ENCODE measurements at places on chromosomes 5 and 9.

DNA sequence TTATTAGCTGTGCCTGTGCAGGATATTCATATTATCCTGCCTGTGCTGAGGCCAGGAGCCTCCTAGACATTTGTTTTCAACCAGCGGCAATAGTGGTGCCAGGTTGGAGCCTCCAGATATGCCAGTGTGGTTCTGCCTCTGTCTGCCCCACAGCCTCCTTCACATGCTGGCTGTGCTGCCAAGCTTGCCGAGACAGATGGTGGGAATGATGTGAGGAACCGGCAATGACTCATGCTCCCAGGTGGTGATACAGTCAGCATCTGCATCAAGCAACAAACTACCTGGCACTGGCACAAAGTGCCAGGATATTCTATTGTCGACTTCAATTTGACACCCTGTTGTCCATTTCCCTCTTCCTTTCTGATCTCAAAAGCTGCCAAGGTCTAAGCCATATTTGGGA, 285.7 kb downstream of the CHSY3 start:
- DNase-seq, result no peak

- no peak for DNase-seq
Measured at GRCh38 chr9:81759680-81760215, 70.4 kb upstream of the TLE1 start.

DNA sequence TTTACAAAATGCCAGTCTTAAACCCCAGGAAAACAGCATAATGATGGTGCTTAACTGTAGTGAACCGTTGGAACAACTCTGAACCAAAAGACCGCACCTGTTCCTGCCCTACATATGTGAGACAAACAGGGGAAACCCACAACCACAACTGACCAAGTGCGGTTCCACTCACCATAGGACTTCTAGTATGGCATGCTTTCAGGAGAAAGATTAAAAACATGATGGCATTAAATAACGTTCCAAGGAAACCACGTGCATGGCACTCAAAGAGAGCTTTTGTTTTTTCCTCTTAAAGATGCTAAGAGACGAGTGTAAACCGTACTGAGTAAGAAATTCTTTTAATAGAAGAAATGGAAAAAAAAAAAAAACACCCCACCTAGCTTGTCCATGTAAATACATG, 119.8 kb downstream of the SSBP2 start:
- DNase-seq, result no peak

GRCh38 chr9:74942801-74943200, 9.9 kb downstream of the C9orf40 start:
- no peak for DNase-seq

DNA sequence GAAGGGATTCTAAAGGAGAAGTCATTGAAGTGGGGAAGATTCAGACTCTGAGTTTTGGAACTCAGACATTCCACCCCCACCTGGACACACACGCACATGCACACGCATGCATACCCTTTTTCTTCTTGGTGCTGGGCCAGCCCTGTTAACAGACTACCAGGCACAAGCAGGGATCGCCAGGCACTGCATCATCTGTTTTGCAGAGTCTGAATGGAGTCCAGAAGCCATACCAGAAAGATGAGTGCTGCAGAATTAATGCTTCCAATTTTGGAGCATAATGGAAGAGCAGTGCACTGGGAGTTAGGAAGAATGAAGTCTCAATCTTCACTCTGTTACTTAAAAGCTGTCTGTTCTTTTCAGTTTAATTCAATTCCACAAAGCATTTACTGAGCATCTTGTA, 95.5 kb downstream of the PDE8B start:
- DNase-seq, result no peak

- no peak for DNase-seq
Measured at GRCh38 chr5:135880801-135881200, 14.8 kb downstream of the IL9 start.

- DNase-seq, result no peak
Measured at GRCh38 chr5:7742241-7742656, 108.7 kb downstream of the CFAP90 start.

DNA sequence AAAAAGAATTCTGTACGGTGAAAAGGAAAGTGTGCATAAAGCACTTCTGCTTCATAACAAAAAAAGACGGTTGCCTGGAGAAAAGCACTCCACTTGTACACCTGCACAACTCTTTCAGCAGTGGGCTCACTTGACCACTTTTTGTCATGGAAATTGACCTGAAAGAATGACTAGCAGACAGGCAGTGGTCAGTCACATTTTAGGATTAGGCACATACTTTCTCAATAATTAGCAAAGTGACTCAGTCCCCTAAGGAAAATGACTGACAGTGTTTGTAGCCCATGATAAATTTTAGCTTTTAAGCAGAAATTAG, 169.3 kb downstream of the FANCC start:
- DNase-seq, result no peak

GRCh38 chr9:117034866-117035265, 347.8 kb downstream of the TRIM32 start:
- DNase-seq, result no peak

- no peak for DNase-seq
Measured at GRCh38 chr9:133285252-133285775, 10.3 kb upstream of the ABO start.

DNA sequence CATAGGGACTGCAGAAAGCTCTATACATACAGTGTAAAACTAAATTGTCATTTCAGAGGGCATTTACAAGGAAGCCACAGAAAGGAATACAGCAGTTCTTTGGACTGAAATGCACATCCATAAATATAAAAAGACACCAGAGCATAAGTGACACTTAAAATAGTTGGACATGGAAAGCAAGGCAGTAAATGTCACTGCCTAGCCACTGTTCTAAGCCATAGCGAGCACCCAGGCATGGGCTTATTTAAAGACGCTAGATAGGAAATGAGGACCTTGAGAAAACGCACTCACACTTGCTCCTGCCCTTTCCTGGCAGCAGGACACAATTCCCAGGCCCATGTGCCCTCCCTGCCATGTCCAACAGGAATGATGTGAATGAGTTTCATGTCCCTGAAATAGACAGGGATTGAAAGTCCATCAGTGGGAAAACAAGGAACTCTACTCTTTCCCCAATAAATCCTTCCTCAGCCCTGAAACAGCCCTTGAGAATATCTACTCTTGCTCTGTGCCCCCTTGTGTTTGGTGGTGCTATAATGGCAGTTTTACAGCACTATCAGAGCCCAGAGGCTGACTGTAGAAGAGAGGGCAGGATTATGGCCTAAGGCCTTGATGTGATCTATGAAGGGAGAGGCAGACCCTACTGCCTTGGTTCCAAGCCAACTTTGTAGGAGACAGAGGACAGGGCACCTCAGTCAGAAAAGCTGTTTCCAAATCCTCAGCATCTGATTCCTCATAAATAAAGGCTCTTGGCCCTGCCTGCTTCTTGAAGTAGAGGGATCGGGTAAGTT, 182.9 kb downstream of the SAXO1 start:
- DNase-seq, result no peak

- no peak for DNase-seq
Measured at GRCh38 chr9:8614926-8615440, 815.4 kb upstream of the DMAC1 start.

DNA sequence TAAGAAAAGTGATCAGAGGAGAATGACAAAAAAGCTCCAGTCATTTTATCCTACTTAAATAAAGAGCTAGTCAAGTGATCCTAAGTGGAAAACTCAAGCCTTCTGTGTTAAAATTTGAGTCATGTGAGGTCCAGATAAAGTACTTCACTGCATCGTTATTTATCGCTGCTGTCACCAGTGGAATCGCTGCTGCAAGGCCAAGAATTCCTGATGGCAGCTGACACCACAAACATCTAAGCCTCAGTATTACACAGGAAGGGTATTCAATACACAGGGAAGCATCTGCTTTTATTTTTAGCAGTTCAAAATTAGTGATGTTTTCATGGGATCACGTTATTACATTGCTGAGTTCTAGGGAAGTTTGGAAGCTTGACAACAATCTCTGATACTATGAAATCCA, 190.3 kb downstream of the GOLPH3 start:
- DNase-seq, result no peak

DNA sequence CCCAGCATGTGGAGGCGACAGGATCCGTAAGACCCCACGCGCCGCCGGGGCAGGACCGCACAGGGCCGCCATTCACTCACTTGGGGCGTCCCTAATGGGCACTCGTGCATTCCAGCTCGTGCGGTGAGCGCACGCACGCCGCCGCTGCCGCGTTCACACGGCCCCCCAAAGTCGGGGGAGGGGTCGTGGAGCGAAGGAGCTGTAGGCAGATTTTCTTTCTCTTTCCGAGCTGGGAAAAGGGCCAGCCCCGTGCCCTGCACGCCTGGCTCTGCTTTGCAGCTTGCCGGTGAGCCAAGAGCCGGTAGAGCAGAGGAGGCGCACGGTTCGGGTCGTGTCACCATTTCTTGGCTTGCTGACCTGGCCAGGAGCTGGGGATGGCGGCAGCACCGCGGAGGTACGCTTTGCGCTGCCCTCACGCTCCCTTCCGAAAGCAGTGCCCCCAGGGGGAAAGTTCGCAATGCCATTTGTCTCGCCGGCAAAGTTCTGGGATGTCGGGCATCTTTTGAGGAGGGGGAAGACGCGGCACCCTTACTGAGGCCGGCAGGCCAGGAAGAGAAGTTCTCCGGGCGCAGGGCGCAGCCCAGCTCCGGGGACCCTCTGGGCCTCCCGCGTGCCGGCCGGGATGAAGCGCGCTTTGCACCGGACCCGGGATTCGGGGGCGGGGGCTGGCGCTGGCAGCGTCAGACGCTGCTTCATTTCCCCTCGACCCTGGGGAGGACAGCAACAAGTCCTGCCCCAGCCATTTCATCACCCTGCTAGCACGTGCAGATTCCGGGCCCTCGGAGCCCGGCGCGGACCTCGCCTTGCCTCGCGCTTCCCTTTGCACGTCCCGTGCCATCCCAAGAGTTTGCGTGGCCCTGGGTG, 898 bp downstream of the STC2 start:
- peak; percentile 18 for DNase-seq

- DNase-seq, result no peak
Measured at GRCh38 chr9:37593883-37594448, 1.6 kb upstream of the TOMM5 start.

- no peak for DNase-seq
Measured at GRCh38 chr9:96163161-96163560, 138.8 kb downstream of the HSD17B3 start.

Measured in T-helper 2 cell (primary cell).